ENCODE measurements at places on chromosomes 4 and X. TPM values are rescaled to one million over a fixed set of nuclear protein-coding genes. Genes with fewer than 3 reads are reported as not detected.

RHOXF2 gene
- not detected for total RNA-seq

CWH43 gene
- total RNA-seq: not detected

FAM241A gene
- 7.6 TPM for total RNA-seq

DNA sequence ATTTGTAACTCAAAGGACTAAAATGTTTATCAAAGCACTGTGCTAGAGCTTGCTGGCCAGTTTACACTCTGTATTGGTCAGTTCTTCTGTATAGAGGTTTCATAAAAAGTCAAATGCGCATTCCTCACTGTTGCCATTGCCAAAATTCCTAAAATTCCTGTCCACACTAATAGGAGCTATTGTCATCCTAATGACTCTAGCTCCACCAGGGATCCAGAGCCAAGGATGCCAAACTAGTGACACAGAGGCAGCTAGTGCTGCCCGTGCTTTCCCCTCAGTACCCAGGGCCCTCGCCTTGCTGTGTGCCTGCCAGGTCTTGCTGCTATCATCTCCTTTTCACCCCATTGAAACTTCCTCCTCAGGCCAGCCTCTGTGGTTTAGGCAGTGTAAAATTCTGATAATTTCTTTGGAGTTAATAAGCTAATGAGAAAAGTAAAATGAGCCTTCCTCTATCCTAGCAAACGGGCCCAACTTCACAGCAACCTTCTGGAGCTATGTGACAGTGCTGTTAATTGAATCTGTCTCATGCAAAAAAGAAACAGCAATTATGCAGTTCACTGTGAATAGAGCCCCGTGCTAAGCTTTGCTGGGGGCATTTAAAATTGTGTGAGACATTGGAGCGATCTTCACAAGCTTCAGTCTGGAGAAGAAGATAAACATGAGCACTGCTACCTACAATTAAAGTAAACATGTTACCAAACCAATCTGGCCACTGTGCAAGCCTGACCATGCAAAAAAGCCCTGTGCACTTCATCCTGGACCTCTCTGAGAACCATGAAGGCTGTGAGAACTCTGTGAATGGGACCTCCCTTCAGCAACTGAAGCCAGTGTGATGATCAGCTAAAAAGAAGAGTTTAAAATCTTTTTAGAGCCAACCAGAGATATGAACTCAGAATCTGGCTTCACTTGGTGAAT, 43.1 kb upstream of the FGF2 start:
- H3K4me1 ChIP-seq: peaks cover 30% of the 10 kb centered on the region
- no peaks in the 10 kb centered on the region for H3K27me3 ChIP-seq
- peak overlapping the region; percentile 27 for H3K4me3 ChIP-seq
- no peaks in the 10 kb centered on the region for H3K36me3 ChIP-seq
- peak; percentile 66 for DNase-seq

Data from left ventricle myocardium inferior (tissue), 1 donor.